ENCODE measurements at places on chromosomes 1 and 21.

DNA sequence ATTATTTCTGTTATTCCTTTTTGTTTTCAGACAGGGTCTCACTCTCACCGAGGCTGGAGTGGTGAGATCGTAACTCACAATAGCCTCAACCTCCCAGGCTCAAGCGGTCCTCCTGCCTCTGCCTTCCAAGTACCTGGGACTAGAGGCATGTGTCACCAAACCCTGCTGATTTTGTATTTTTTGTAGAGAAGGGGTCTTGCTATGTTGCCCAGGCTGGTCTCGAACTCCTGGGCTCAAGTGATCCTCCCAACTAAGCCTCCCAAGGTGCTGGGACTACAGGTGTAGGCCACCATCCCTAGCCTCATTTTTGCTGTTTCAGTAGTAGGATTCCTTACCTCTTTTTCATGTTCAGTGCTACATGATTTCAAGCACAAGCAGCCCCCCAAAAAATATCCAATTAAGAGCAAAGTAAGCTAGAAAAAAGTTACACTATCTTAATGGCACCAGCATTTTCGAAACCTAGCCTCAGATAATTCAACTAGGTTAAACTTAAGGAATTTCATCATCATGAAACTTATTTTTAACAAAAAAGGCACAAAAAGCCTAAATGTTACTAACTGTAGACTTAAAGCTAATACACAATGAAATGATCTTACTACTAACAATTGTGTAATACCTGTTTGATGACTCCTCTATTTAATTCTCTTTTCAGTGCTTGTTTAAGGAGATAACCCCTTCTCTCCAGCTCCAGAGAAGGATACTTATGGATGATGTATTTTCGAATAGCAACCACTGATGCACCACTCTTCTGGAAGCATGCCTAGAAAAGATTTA is 16.6 kb downstream of the HP1BP3 start:
- no peak for DNase-seq

GRCh38 chr1:200525090-200525987 is 95.2 kb downstream of the KIF14 start:
- no peak for DNase-seq

DNA sequence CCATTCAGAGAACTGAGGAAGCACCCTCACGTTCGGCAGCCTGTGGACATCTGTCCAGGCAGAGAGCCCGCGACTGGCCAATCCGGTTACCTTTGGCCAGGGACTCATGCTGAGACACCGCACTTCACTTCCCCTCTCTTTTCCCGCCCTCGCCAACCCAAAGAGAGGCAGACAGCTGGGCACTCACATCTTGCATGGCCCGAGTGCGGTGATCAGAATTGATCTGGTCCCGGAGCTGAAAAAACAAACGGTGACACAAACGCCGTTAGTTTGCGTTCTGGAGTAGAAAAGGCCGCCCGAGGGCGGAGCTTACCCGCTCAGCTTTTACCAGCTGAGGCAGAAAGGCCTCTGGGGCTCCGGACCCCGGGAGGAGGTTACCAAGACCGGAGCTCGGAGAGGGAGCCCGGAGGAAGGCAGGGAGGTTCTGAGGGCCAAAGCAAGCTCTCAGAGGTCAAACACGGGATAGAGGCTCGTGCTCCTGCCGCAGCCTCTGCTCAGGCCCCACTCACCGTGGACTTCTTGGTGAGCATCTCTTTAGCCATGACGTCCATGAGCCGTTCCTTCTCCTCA is 376 bp downstream of the SF3A3 start:
- peak; percentile 54 for DNase-seq

DNA sequence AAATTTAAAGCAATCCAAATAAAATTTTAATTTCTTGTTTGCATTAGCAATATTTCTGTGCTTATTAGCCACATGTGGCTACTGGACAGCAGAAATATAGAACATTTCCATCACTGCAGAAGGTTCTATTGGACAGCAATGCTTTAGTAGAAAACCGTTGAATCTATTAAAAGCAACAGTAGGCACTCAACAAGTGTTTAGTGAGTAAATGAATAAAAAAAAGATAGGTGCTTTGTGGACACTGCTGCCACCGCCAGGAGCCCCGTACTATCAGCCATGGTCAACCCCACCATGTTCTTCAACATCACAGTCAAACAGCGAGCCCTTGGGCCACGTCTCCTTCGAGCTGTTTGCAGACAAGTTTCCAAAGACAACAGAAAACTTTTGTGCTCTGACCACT is 74.5 kb upstream of the MUTYH start:
- DNase-seq, result no peak

DNA sequence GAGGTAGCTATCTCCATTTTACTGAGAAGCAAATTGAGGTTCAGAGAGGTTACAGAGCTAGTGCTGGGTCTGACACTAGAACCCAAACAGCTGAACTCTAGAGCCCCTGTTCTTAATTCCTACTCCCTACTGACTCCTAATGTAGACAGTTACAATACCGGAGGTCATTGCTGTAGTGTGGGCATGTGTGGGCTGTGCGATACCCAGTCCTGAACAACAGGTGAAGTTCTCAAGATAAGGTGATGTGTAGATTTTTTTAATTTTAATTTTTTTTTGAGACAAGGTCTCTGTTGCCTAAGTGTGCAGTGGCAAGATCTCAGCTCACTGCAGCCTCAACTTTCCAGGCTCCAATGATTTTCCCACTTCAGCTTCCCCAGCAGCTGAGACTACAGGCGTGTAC is 1.6 kb upstream of the RHOC start:
- no peak for DNase-seq

GRCh38 chr1:98688110-98688739 is 26.7 kb downstream of the SNX7 start:
- DNase-seq, result no peak

GRCh38 chr1:1063261-1063944 is 10.7 kb downstream of the RNF223 start:
- no peak for DNase-seq

DNA sequence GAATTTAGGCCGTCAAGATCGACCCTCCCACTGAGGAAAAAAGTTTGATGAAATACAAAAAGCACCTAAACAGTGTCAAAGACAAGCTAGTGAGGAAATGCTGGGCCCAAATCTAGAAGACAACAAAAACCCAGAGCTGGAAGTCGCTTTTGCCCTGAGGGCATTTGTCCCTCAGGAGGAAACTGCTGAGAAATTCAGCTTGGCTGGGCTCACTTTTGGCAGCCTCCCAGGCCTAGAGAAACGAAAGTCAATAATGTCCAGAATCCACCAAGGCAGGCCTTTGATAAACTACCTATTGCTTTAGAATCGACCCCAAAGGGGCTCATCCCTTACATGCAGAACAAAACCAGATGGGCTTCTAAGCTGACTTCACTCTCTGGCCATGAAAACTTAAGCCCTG is 38.9 kb downstream of the SYT2 start:
- no peak for DNase-seq

GRCh38 chr1:208374391-208374941 is 130.3 kb upstream of the PLXNA2 start:
- no peak for DNase-seq

DNA sequence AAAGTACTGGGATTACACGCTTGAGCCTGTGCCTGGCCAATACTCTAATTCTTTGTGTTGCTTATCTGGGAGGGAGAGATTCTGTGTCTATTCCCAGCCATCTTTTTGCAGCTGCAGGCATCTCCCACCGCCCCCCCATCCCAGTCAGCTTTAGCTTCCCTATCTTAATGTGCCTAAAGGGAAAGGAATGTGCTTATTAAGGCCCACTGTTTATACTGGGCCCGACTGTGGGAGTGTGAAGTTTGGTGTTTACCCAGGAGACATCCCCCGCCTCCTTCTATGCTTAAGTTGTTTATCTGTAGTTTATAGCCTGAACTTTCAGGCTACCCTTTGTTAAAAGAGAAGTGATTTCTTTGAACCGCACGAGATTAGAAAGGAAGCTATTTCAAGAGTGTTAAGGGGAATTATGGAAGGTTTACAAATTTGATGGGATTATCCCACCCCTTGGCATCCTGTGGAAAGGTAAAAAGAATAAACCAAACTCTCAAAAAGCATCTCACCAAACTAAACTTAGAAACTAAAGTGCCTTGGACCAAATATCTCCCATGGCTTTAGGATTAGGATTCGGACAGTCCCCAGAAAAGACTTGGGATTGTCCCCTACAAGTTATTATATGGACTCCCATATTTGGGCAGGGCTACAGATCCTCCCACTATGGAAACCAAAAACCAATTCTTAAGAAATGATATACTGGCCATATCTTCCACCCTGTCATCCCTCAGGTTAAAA is 25.5 kb upstream of the ZNF496 start:
- no peak for DNase-seq

- peak; percentile 58 for DNase-seq
Measured at GRCh38 chr1:46535063-46535462, 16.4 kb downstream of the KNCN start.

DNA sequence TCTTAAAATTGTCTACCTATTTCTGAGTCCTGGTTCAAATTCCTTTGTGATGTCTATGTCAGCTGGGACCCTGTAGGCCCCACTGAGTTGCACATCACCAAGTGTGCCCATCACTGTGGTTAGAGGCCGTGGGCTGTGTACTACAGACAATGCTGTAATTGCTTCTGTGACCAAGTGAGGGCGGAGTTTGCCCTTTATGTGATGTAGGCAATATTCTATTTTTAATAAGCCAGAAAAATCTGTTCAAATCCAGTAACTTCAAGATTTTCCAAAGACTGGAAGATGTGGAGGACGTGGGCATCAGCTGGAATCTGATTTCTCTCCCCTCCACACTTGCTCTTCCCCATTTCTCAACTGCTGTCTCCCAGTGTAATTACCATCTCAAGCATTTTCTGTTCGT is 215.4 kb downstream of the PBX1 start:
- DNase-seq, result no peak

GRCh38 chr1:41661428-41662060 is 177.1 kb upstream of the EDN2 start:
- DNase-seq, result peak; percentile 46

DNA sequence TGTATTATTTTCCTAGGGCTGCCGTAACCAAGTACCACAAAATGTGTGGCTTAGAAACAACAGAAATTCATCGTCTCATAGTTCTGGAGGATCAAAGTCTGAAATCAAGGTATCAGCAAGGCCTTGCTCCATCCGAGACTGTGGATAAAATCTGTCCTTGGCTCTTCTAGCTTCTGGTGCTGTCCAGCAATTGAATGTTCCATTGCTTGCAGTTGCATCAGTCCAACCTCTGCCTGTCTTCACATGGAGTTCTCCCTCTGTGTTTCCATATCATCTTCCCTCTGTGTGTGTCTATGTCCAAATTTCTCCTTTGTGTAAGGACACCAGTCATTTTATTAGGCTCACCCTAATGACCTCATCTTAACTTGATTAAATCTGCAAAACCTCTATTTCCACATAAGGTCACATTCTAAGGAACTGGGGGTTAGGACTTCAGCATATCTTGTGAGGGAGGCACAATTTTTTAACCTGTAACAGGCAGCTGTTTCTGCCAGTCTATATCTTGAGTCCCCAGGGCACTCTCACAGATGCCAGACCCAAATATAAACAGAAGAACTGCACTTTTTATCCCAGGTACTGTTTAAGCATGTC is 84.2 kb downstream of the ERG start:
- no peak for DNase-seq
